ENCODE measurements at places on chromosomes 7 and 10.
A peak's percentile ranks its signal among the peaks of the same experiment; 100 is the strongest.

DNA sequence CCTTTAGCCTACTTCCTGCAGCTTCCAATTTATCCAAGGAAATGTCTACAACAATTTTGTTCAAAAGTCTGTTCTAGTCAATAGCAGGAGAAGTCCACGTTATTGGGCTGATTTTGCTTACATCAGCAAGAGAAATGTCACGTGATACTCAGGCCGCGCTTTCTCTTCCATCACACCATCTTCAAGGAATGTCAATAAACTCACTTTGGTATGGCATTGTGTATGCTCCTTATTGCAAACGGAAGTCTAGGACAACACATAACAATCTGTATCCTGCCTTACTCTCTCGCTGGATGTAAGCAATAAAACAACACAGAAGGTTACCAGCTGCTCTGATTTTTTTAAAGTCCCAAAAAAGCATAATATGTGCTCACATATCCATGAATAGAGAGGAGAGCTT lies 17.1 kb upstream of the STK17A start:
- H3K36me3 ChIP-seq, result no peaks in the 10 kb centered on the region
- H3K27ac ChIP-seq, result no peak overlapping the region
- DNase-seq, result no peak
- H3K27me3 ChIP-seq, result peaks cover 1% of the 10 kb centered on the region
- H3K4me1 ChIP-seq, result peaks cover 2% of the 10 kb centered on the region

DNA sequence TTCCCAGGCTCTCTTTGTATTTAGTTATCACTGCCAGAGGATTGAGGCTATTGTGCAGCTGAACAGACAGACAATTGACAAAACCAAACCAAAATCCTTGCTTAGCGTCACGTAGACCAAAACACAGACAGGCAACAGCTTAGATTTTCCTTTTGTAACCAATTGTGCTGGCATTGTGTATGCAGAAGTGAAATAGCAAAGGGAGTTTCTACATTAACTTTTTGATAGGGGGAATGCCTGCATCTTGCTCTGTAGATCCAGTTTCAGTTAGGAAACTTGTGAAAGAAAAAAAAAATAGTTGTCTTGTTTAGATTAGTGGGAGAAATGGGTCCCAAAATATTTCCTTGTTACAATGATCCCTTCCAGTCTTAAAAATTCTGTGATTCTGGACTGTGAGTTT lies 333.8 kb downstream of the BBS9 start:
- no peaks in the 10 kb centered on the region for H3K27me3 ChIP-seq
- H3K4me3 ChIP-seq, result no peak overlapping the region
- no peak overlapping the region for H3K27ac ChIP-seq
- peaks cover 2% of the 10 kb centered on the region for H3K36me3 ChIP-seq

GRCh38 chr10:108358912-108359311 lies 1194.4 kb upstream of the SORCS1 start:
- H3K36me3 ChIP-seq, result no peaks in the 10 kb centered on the region
- H3K4me1 ChIP-seq, result peaks cover 12% of the 10 kb centered on the region
- no peak overlapping the region for H3K27ac ChIP-seq
- H3K4me3 ChIP-seq, result no peak overlapping the region
- no peak for DNase-seq

- no peaks in the 10 kb centered on the region for H3K4me1 ChIP-seq
- no peak for DNase-seq
- H3K4me3 ChIP-seq, result no peak overlapping the region
- no peak overlapping the region for H3K27ac ChIP-seq
- H3K36me3 ChIP-seq, result no peaks in the 10 kb centered on the region
These were observed 62.7 kb upstream of the RNF32 start for GRCh38 chr7:156577645-156578577.

DNA sequence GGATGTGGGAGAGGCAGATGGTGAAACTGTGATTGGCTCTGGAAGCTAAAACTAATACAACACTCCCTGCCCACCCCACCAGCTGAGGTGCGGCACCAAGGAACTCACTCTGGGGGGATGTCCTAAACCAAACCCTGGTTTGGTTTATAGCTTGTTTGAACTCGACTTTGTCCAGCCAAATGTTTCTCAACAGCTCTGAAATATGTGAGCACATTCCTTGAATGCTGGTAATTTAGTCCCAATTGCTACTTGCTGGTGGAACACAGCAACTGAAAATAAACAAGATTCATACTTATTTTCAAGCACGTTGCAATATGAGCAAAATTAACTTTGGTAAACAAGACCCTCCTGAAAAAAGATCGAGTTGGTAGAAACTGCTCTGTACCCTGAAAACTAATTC lies 39.7 kb upstream of the CARD11 start:
- no peaks in the 10 kb centered on the region for H3K27me3 ChIP-seq
- peaks cover 25% of the 10 kb centered on the region for H3K4me1 ChIP-seq
- H3K36me3 ChIP-seq, result no peaks in the 10 kb centered on the region
- H3K27ac ChIP-seq, result no peak overlapping the region
- DNase-seq, result no peak

- no peak overlapping the region for H3K4me3 ChIP-seq
- no peak for DNase-seq
- no peak overlapping the region for H3K27ac ChIP-seq
- peaks cover 24% of the 10 kb centered on the region for H3K4me1 ChIP-seq
- no peaks in the 10 kb centered on the region for H3K36me3 ChIP-seq
- no peaks in the 10 kb centered on the region for H3K27me3 ChIP-seq
These were observed 12.9 kb downstream of the PDZD8 start for GRCh38 chr10:117362313-117362712.

DNA sequence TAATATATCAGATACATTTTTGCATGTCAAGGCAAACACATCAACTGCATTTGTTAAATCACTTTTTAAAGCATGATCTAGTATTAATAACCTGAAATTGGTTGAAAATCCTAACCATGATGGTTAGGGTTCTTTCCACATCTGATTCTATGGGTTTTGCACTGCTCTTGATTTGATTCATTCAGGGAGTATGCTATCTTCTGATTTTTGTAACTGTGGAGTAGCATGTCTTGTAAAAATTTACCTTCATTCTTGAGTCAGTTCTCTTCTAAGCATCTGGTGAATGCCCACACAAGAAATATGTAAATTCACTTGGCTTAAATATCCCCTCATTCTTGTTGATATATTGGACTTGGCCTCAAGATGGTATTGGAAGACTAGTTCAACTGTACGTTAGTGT lies 178.7 kb downstream of the KLF6 start:
- no peak overlapping the region for H3K27ac ChIP-seq
- peaks cover 15% of the 10 kb centered on the region for H3K36me3 ChIP-seq
- no peaks in the 10 kb centered on the region for H3K27me3 ChIP-seq
- H3K4me3 ChIP-seq, result no peak overlapping the region
- H3K4me1 ChIP-seq, result no peaks in the 10 kb centered on the region

- H3K36me3 ChIP-seq, result peaks cover 6% of the 10 kb centered on the region
- DNase-seq, result no peak
- H3K27me3 ChIP-seq, result no peaks in the 10 kb centered on the region
- H3K27ac ChIP-seq, result no peak overlapping the region
- H3K4me3 ChIP-seq, result no peak overlapping the region
These were observed 103.5 kb upstream of the PDLIM1 start for GRCh38 chr10:95394161-95394880.

GRCh38 chr7:50939021-50939420 lies 156.3 kb upstream of the GRB10 start:
- H3K4me3 ChIP-seq, result no peak overlapping the region
- peaks cover 7% of the 10 kb centered on the region for H3K27me3 ChIP-seq
- no peak overlapping the region for H3K27ac ChIP-seq

DNA sequence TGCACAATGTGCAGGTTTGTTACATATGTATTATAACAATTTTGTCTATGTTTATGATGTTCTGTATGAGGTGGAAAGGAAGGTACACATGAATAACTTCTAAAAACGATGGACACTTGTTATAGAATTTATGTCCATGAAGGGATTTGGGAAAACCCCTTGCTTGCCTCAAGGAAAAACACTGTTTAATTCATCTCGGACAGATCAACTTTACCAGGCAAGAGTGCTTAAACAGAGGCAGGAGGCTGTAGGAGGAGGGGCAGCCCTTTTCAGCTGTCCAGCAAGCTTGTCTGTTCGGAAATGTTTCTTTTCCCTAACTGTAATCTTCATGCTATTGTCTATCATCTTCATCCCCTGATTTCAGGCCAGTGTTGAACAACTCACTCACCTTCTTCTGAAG lies 200.9 kb downstream of the CDC14C start:
- no peaks in the 10 kb centered on the region for H3K36me3 ChIP-seq
- no peak overlapping the region for H3K27ac ChIP-seq
- DNase-seq, result no peak

GRCh38 chr10:8817299-8817698 lies 762.8 kb downstream of the GATA3 start:
- H3K36me3 ChIP-seq, result peaks cover 7% of the 10 kb centered on the region
- H3K27me3 ChIP-seq, result no peaks in the 10 kb centered on the region
- no peak overlapping the region for H3K4me3 ChIP-seq
- H3K27ac ChIP-seq, result peak overlapping the region; percentile 62

DNA sequence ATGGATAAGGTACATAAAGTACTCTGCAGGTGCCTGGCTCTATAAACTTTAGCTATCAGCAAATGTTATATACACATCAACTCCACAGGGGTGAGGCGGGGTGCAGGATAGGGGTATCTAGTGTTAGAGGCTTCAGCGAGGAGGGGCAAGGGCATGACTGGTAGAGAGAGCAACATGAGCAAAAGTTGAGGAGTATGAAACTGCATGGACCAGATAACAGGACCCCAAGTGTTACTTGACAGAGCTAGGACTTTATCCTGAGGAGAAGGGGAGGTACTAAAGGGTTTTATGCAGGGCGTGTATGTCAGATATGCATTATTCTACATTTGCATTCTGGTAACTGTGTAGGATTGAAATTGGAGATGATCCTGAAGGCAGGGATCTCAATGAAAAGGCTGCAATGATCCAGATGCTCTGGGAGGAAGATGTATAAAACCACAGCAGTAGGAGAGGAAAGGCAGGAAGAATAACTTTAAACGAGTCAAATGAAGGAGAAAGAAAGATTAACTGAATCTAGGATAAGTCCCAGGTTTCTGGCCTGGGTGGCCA lies 109.8 kb upstream of the FAM133B start:
- peak overlapping the region; percentile 96 for H3K27ac ChIP-seq
- peaks cover 58% of the 10 kb centered on the region for H3K4me1 ChIP-seq
- H3K4me3 ChIP-seq, result no peak overlapping the region
- no peak for DNase-seq
- H3K36me3 ChIP-seq, result peaks cover 18% of the 10 kb centered on the region

- no peak overlapping the region for H3K4me3 ChIP-seq
- DNase-seq, result no peak
- no peaks in the 10 kb centered on the region for H3K27me3 ChIP-seq
These were observed 29.0 kb upstream of the GSDME start for GRCh38 chr7:24786306-24786705.

GRCh38 chr7:115054478-115055065 lies 132.7 kb downstream of the MDFIC start:
- peaks cover 2% of the 10 kb centered on the region for H3K36me3 ChIP-seq
- no peak for DNase-seq
- H3K27ac ChIP-seq, result no peak overlapping the region
- no peaks in the 10 kb centered on the region for H3K27me3 ChIP-seq
- H3K4me1 ChIP-seq, result peaks cover 10% of the 10 kb centered on the region

DNA sequence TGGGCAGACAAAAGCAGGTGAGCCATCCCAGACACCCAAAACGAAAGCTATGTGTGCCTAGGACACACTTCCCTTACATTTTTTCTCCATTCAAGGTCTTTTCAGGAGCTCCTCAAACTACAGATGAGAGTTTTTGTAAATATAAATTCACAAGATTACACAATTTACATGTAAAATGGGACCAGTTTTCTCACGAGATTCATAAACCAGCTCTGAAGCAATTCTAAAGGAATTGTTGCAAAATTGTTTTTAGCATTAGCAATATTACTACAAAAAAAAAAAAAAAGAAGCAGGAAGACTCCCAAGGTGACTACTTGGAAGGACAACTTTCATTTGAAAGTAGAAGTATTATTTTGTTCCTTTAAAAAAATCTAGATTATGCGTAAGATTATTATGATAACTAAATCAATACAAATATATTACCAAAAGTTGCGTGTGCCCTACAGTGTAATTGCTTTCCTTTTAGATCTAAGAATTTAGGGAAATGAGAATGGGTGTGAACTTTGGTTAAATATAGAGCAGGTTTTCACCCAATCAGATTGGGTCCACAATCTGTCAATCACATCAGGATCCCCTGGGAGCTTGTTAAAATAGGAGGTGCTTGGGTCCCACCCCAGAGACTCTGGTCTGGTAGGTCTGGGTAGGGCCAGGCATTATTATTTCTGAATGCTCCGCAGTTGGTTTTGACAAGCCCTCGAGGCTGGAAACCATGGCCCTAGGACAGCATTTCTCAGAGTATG lies 72.2 kb downstream of the TBXAS1 start:
- no peak overlapping the region for H3K27ac ChIP-seq
- DNase-seq, result no peak
- no peaks in the 10 kb centered on the region for H3K4me1 ChIP-seq
- no peak overlapping the region for H3K4me3 ChIP-seq
- peaks cover 22% of the 10 kb centered on the region for H3K27me3 ChIP-seq
- H3K36me3 ChIP-seq, result no peaks in the 10 kb centered on the region

GRCh38 chr10:71225291-71226058 lies 13.1 kb downstream of the UNC5B start:
- peaks cover 59% of the 10 kb centered on the region for H3K4me1 ChIP-seq
- peaks cover 3% of the 10 kb centered on the region for H3K36me3 ChIP-seq
- DNase-seq, result no peak
- H3K4me3 ChIP-seq, result no peak overlapping the region
- no peak overlapping the region for H3K27ac ChIP-seq

DNA sequence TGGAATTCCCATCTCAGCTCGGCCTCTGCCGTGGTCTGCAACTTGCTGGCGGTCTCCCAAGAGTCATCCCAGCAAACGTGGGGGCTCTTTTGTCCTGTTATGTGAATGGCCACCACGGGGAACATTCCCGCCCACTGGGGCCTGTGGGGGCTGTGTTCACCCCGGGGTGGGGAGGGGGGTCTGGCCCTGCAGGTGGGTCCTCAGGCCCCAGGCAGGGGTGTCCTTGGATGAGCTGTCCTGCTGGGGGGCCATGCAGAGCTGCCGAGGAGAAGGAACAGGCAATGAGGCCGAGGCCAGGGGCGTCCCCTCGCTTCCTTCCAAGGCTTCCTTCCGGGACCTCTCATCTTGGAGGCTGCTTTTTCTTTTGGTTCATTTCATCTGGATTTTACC lies 24.4 kb upstream of the PITRM1 start:
- no peaks in the 10 kb centered on the region for H3K36me3 ChIP-seq
- no peak overlapping the region for H3K4me3 ChIP-seq
- H3K27ac ChIP-seq, result no peak overlapping the region
- peaks cover 20% of the 10 kb centered on the region for H3K27me3 ChIP-seq

Measured in mesothelial cell of epicardium (in vitro differentiated cells).